ENCODE measurements at places on chromosomes 5 and 9.

DNA sequence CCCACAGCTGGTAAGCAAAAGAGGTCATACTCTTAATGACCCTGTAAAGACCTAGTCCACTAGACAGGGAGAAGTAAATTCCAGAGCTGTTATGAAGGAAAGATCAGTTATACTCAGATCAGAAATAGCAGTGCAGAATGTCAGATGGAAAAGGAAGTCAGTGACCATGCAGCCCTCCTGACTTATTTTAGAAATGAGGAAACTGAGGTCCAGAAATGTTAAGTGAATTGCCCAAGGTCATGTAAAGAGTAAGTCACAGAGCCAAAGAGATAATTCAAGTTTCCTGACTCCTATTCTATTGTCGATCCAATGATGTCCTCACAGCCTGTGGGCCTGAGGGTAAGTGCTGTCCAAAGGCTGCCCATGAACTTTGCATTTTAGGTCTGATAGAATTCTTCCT lies 214.9 kb upstream of the IL12B start:
- DNase-seq, result no peak

DNA sequence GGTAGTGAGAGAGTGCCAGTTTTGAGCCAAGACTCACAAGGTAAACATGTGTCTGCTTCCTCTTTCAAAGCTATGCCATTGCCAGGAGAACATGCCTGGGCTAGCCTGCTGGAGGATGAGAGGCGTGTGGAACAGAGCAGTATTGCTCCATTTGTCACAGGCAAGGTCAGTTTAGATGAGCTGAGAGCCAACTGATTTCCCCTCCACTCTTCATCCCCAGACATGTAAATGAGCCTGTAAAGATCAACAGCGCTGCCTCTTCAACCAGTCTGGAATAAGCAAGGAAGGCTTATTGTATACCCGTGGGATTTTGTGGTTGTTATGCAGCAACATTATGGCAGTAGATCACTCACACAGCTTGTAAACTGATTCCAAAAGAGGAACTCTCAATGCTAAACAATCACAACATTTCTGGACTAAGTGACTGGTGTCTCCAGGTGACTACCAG lies 8.2 kb upstream of the GDNF start:
- no peak for DNase-seq

- no peak for DNase-seq
Observed at GRCh38 chr5:126052120-126052519, 371.1 kb upstream of the GRAMD2B start.

GRCh38 chr5:15621094-15621493 lies 121.1 kb downstream of the FBXL7 start:
- DNase-seq, result no peak

DNA sequence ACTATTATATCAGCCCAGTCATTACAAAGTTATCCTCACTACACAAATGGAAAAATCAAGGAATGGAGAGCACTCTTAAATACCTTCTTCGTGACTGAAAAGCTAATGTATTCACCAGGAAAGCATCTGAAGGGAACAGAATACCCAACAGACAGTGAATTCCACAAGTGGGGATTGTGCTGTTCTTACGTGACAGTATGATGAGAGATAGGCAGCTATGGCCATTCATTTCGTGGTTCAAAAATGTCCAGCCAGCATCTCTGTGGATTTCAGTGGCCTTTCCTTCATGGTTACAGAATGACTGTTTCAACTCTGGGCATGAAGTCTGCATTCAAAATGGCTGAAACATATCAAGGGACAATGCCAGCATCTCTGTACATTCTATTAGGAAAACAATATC lies 323.8 kb downstream of the PRELID2 start:
- no peak for DNase-seq

- DNase-seq, result no peak
Observed at GRCh38 chr5:122649080-122649479, 125.8 kb upstream of the SNX2 start.

DNA sequence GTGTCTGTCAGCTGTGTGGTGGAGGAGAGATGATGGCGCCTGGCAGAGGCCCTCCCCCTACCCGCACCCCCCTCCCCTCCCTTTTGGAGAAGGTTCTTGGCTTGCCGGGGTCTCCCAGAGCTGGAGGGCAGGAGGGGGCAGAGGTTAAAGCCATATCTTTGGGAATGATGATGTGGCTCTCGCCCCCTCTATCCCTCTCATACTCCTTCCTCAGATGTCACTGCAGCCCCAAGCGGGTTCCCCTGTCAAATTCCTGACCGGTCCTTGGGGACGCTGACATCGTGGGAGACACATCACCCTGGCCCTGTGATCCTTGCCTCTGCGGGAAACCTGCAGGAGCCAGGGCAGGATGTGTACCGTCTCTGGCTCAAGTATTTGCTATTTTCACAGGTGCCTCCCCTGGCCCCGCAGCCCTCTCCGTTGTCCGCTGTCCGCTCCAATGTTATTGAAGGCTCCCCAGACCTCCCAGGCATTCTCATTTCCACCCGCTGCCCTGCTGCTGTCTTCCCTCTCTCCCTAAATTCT lies 109.5 kb downstream of the FOXD1 start:
- DNase-seq, result no peak
